ENCODE measurements at places on chromosomes 4 and X. TPM values are rescaled to one million over a fixed set of nuclear protein-coding genes. Genes with fewer than 3 reads are reported as not detected.

LANCL3 gene
- total RNA-seq: 0.31 TPM

SSX4 gene
- not detected for total RNA-seq

CTAG1A gene
- total RNA-seq: not detected

F8A1 gene
- 27.8 TPM for total RNA-seq

MAGEE1 gene
- 2.8 TPM for total RNA-seq

TRIML2 gene
- not detected for total RNA-seq

POLN gene
- total RNA-seq: 2.4 TPM

GJB1 gene
- not detected for total RNA-seq

BEX5 gene
- 1.4 TPM for total RNA-seq

IL1RAPL1 gene
- total RNA-seq: 1.6 TPM

ARMCX2 gene
- 37.5 TPM for total RNA-seq

GAGE1 gene
- not detected for total RNA-seq

PRKX gene
- total RNA-seq: 8.9 TPM

PALLD gene
- 625 TPM for total RNA-seq

SUPT20HL1 gene
- not detected for total RNA-seq

RAP1GDS1 gene
- total RNA-seq: 16.1 TPM

GYG2 gene
- 21.1 TPM for total RNA-seq

SETD7 gene
- 51.6 TPM for total RNA-seq

CEP135 gene
- 3.2 TPM for total RNA-seq

Data from left cardiac atrium (tissue), 4 donors.